ENCODE measurements at places on chromosomes 2 and 18. TPM values are rescaled to one million over a fixed set of nuclear protein-coding genes. Genes with fewer than 3 reads are reported as not detected.

RAMP1 gene
- total RNA-seq: not detected

CFAP65 gene
- 0.14 TPM for total RNA-seq

INO80B gene
- total RNA-seq: 55.8 TPM

ERMN gene
- total RNA-seq: not detected

CXCR1 gene
- total RNA-seq: not detected

PLCL1 gene
- not detected for total RNA-seq

Data from A549 treated with CpdA at 1 μM for 4 hours (cell line).